ENCODE measurements at places on chromosomes 1 and 21.

- no peak for DNase-seq
These were observed 1.2 kb upstream of the HSPB7 start for GRCh38 chr1:16018749-16019643.

GRCh38 chr1:207055386-207056001 is 2.4 kb downstream of the PFKFB2 start:
- DNase-seq: no peak

DNA sequence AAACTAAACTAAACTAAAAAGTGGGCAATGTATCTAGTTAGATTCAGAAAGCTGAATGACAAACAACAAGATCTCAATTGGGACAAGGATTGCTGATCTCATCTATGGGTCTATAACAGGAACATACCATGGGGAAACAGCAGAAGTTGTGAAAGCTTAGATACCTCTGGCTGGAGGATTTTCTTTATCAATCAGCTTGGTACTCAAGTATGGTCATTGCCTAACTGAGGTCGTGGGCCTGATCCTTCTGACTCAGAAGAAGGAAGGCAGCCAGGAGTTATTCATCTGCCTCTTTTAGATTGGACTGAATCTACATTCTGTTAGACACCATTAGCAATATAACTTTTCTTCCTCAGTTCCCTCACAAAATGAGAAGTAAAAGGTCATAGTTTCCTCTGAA is 39.7 kb downstream of the DNTTIP2 start:
- no peak for DNase-seq

DNA sequence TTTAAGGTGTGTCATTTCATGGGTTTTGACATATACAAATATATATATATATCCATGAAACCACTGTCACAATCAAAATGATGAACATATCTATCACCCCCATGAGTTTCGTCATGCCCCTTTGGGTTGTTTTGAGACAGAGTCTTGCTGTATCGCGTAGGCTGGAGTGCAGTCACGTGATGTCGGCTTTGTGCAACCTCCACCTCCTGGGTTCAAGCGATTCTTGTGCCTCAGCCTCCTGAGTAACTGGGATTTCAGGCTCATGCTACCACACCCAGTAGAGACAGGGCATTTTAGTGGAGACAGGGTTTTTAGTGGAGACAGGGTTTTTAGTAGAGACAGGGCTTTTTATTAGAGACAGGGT is 8.0 kb downstream of the HJV start:
- DNase-seq: no peak

DNA sequence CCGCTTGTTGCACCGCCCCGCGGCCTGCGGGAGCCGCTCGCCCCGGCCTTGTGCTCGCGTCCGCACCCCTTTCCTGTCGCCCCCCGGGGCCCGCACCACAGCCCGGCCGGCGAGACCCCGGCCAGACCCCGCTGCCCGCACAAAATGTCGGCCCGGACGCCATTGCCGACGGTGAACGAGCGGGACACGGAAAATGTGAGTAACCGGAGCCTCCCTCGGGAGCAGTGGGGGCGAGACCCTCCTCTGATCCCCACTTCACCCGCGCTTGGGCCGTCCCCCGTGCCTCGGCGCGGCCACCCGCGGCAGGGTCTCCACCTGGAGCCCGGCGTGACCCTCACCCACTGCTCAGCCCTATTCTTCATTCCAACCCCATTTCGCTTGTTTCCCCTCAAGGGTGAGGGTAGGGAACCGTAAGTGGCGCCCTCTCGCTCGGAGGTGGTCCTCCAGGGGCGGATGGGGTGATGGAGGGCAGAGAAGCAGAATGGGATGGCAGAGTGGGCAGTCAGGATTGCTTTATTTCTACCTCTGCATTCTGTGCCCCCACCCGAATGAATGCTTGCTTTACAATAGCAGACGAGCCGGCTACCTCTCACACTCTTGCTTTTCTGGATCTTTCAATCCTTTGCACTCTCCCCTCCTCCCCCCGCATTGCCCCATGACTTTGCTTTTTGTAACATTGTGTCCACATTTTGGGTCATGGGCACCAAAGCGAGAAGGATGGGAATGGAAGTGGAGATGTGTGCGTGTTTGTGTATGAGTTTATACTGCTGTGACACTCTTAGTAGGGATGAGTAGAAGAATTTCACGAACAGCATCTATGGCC is 954 bp downstream of the MARK1 start:
- DNase-seq: no peak

- peak; percentile 54 for DNase-seq
These were observed 68.2 kb downstream of the FNBP1L start for GRCh38 chr1:93516164-93516563.

GRCh38 chr1:161763522-161764098 is 2.5 kb upstream of the ATF6 start:
- no peak for DNase-seq

GRCh38 chr1:235093013-235093695 is 35.5 kb downstream of the TOMM20 start:
- no peak for DNase-seq

DNA sequence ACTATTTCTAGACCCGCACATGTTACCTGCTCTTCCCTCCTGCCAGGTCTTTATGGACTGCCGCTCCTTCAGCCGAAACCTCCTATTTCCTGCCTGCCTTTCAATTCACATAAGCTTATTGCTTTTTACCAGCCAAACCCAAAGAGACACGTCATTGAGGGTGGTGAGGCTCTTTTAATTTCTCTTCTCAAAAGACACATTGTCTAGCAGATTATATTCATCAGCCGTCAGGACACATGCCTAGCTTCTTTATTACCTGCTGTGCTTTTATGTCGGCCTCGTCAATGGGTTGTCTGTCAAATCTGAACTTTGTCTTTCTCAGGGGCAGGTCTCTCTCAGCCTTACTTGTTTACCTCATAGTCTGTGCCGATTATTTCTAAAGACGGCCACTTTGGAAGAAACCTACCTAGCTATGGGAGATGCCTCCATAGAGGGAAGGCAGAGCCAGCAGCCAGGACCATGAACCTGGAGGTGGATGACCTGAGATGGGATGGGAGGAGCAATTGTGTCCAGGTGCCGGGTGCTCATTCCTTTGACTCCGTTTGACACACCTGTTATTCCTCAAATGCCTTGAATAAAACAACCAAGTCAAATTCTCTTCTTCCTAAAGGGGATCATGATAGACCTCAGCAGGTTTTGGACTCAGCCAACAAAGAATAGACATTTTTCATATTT is 42.0 kb downstream of the ZBTB18 start:
- no peak for DNase-seq

- DNase-seq: no peak
These were observed 11.9 kb downstream of the PTPN22 start for GRCh38 chr1:113859478-113860175.

DNA sequence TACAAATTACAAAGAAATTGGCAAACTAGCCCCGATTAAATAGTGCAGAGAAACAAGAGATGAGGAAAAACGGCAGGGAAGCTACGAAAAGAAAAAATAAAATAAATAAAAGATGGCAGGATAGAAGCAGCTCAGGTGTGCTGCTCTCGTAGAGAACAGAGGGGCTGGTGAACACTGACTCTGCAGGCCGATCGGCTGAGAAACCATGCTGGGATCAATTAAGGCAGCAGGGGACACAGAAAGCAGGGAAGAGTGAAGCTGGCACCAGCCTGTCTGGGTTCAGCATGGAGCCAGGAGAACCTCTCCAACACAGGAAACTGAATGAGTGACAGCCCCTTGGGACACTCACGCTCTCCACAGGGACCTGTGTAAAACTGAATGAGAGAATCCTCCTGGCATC is 39.5 kb upstream of the TMPRSS15 start:
- no peak for DNase-seq

- DNase-seq: no peak
These were observed 19.6 kb downstream of the UBE4B start for GRCh38 chr1:10052347-10052746.

DNA sequence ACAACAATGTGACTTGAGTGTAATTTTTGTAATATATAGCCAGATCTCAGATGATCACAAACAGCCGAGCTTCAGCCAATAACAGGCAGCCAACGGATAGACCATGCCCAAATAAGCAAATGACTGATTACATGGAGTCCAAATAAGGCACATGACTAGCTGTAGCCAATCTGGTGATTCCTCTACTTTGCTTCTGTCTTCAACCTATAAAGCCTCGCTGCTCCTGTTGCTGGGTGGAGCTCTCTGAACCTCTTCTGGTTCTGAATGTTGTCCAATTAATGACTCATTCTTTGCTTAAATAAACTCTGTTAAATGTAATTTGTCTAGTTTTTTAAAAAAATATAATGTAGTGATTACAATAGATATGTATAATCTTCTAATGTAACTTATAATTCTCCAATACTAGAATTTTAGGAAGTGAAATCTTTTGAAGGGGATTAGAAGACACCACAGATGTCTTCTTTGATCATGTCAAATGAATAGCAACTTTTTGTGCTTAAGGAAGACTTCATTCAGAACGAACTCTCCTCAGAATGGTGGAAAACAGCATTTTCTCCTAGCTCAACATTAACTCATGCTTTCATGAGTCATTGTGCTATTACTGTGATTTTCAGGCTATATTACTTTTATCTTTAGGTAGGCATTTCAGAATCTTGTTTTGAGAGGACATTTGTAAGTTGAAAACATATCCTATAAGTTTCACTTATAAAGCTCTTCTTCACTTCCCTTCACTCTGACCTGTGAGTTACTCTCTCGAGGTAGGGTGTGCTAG is 857.8 kb upstream of the B3GALT2 start:
- DNase-seq: no peak

- no peak for DNase-seq
These were observed 27.1 kb upstream of the POU3F1 start for GRCh38 chr1:38073534-38074301.

DNA sequence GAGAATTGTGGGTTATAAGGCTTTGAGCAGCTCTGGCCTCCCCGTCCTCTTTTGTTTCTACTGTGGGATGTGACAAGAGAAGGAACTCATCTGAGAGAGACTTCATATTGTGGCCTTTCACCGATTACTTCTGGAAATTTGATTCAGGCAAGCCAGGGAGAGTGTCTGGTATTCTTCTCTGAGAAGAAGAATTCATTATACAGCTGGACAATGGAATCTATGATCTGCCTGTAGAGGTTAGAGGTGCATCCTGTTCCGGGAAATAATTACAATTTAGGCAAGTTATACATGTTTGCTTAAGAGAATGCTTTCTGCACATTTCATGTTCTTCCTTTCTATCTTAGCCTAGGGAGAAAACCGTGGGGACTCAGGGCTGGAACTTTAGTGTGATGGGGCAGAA is 12.8 kb upstream of the RNU1-2 start:
- DNase-seq: no peak

- DNase-seq: no peak
These were observed 86.5 kb upstream of the BRINP3 start for GRCh38 chr1:190564117-190564516.

GRCh38 chr1:169321539-169321938 is 46.1 kb downstream of the NME7 start:
- DNase-seq: no peak

GRCh38 chr1:18211764-18212163 is 104.2 kb downstream of the IGSF21 start:
- DNase-seq: no peak

DNA sequence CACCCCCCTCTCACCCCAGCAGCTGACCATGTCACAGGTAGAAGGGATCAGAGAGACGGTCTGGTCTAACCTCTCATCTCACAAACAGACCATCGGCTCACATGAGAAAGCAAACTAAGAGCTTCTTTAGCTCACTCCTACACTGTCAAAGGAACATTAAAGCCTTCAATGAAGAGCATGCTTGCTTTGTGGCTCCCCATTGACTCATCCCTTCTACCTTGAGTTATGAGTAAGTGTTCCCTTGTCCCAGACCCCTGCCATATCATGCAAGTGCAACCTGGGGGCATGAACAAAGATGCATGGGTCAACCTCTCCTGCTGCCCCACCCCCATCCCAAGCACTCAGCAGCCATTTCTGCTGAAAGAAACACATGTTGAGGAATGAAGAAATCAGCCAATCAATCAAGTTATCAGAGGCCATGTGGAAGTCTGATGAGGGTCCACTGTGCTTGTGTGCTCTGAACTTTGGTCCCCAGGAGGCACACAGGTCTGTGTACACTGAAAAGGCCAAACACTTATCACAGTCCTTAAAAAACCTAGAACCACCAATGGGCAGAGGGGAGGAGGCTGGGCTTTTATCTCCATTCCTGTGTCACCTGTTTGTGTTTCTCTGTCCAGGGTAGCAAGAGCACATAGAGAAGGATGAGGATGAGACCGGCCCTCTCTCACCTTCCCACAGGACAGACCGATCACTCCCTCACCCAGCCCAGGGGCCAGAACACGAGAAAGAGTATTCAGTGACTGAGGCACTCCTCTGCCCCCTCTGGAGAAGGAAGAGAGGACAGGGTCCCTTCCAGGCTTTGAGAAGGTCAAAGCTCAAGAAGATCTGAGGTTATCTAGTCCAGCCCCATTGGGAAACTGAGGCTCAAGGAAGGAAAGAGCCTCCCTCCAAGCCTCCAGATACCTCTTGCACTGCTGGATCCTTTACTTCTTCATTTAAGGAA is 9.5 kb downstream of the ETNK2 start:
- DNase-seq: no peak

GRCh38 chr1:17235135-17235885 is 13.6 kb upstream of the PADI3 start:
- DNase-seq: no peak

GRCh38 chr1:41476807-41477361 is 7.6 kb downstream of the EDN2 start:
- DNase-seq: no peak

GRCh38 chr1:11483581-11484320 is 4.8 kb downstream of the DISP3 start:
- no peak for DNase-seq

- no peak for DNase-seq
These were observed 321.8 kb downstream of the ZP4 start for GRCh38 chr1:237568955-237569354.

GRCh38 chr21:26227130-26227529 is 56.6 kb upstream of the APP start:
- DNase-seq: no peak

DNA sequence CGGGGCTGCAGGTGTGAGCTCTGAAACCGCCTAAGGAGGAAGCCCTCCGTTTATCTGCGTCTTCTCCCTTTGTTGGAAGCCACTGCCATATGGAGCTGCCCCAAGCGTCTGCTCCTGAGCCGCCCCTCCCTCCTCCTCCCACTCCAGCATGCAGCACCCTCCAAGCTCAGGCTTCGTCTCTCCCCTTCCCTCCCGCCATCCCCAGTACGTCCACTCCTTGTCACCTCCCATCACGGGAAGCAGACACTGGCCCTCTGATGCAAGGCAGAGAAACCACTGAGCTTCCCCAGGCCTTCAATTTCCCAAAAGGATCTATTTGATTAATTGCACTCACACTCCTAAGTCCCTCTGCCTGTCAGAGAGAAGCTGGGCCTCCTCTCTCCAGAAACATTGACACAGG is 52.5 kb downstream of the NFASC start:
- DNase-seq: no peak

DNA sequence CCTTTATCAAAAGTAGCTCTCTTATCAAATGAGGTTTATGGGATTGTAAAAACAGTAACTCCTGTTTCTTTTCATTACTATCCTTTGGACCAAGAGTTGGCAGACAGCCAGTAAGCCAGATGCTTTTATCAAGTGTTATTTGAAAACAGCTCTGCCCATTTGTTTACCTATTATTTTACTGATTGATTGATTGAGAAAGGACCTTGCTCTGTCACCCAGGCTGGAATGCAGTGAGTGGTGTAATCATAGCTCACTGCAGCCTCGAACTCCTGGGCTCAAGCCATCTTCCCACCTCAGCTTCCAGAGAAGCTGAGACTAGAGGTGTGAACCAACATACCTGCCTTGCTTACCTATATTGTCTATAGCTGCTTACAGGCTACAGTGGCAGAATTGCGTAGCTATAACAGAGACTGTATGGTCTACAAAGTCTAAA is 3.6 kb downstream of the PRKAB2 start:
- no peak for DNase-seq

GRCh38 chr21:33249331-33250002 is 16.7 kb upstream of the IL10RB start:
- DNase-seq: no peak

- no peak for DNase-seq
These were observed 534 bp downstream of the DNAJC28 start for GRCh38 chr21:33490991-33491372.
